Endothelial cell (in vitro differentiated cells): ENCODE measurements at places on chromosomes 5 and 9. TPM values are rescaled to one million over a fixed set of nuclear protein-coding genes. Genes with fewer than 3 reads are reported as not detected.

NMUR2 gene
- not detected for total RNA-seq

ELOVL7 gene
- 4.4 TPM for total RNA-seq

NR5A1 gene
- total RNA-seq, result 1.2 TPM

CCDC171 gene
- total RNA-seq, result 6.5 TPM

DNA sequence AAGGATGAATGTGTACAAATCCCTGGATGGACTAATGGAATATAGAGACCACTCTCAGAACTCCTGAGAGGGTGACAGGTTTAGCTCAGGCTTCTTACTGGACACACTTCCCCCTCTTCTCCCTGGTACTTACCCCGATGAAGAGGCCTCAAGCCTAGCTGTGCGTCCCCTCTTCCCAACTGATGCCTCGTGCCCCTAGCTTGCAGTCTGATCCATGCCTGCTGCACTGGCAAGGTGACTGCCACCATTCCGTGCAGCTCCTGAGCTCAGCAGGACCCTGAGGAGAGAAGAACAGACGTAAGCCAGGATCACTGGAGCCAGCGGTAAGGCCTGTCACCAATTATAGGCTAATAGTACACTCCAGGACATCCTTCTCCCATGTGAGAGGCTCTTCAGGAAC, 5.5 kb upstream of the STOML2 start:
- no peak overlapping the region for H3K4me3 ChIP-seq
- no peak overlapping the region for H3K27ac ChIP-seq
- no peak for DNase-seq
- H3K4me1 ChIP-seq, result peaks cover 24% of the 10 kb centered on the region

DNA sequence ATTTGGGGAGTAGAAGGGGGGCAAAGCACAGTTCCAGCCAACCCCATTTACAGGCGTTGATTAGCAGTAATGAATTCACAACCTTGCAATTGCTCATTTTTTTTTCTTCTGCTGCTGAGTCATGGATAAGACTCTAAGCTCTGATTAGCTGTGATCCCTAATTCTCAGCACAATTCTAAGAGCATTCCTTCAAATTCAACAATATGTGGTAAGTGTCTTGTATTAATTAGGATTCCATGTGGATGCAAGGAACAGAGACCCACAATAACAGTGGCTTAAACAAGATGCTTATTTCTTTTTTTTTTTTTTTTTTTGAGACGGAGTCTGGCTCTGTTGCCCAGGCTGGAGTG, 133.4 kb downstream of the PALM2AKAP2 start:
- DNase-seq, result no peak
- H3K27me3 ChIP-seq, result peaks cover 2% of the 10 kb centered on the region
- H3K4me1 ChIP-seq, result peaks cover 17% of the 10 kb centered on the region

- H3K4me3 ChIP-seq, result no peak overlapping the region
- H3K27ac ChIP-seq, result no peak overlapping the region
- no peaks in the 10 kb centered on the region for H3K27me3 ChIP-seq
- H3K4me1 ChIP-seq, result peaks cover 27% of the 10 kb centered on the region
Observed at GRCh38 chr9:18601956-18602355, 128.0 kb downstream of the ADAMTSL1 start.
